ENCODE measurements at places on chromosomes 2 and 18.

- no peak for DNase-seq
Observed at GRCh38 chr2:241811201-241811951, 2.4 kb downstream of the NEU4 start.

GRCh38 chr2:115400940-115401339 is 958.5 kb downstream of the DPP10 start:
- no peak for DNase-seq

DNA sequence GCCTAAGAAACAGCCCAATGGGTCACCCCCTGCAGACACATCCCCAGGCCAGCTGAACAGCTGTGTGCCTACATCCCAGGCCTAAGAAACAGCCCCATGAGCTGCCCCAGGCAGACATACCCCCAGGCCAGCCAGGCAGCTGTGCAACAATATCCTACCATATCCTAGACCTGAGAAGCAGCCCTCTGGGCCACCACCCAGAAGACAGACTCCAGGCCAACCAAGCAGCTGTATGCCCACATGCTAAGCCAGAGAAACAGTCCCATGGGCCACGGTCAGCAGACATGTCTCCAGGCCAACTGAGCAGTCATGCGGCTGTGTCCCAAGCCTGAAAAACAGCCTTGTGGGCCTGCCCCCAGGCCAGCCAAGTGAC is 205.5 kb downstream of the ATAD2B start:
- no peak for DNase-seq

DNA sequence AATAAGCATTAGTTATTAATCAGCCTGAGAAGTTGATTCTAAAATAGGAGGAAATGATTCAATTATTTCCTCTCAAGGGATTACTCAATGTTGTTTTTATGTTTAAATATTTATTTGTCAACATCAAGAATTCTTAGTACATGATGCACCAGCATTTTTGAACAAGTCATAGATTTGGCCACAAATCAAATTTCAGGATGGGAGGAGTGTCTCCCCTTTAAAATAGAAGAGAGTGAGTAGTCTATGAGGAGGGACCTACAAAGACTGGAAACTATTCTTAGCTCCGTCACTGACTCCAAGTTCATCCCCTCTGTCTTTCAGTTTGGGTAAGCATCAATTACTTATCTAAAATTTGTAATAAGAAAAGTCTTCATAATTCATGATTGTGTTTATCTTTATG is 18.6 kb upstream of the IL18R1 start:
- DNase-seq = no peak

DNA sequence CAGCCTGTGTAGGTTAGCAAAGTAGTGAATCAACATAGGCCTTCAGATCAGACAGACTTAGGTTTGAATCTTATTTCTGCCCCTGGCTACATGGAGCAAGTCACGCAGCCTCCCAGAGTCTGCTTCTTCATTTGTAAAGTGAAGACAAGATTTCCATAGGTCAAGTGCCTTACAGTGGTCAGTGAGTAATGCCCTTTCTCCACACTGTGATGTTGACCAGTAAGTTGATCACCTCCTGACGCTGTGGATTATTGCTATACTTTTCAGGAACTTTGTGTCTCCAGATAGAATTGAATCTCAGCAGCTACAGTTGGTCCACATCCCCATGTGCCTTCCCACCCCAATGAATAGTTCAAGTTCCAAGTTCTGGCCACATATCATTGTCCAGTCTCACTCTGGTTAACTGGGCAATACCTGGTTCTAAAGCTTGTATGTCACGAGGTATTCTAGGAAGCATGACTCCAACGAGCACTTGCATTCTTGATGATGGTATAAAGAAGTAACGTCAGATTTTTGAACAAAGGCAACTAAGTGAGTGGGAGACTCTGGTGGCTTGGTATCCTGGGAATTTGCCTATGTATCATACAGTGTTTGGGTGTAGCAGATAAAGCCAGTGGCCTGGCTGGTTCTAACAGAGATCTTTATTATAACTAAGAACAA is 2.1 kb upstream of the CLIP4 start:
- no peak for DNase-seq

DNA sequence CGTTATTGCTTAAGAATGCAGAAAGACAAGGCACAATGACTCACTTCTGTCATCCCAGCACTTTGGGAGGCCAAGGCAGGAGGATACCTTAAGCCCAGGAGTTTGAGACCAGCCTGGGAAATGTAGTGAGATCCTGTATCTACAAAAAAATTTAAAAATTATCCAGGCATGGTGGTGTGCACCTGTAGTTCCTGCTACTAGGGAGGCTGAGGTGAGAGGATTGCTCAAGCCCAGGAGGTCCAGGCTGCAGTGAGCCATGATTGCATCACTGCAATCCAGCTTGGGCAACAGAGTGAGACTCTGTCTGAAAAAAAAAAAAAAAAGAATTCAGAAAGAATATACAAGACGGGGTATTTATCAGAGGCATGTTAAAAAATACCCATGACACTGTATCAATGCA is 182.0 kb upstream of the SPOPL start:
- DNase-seq = no peak

GRCh38 chr2:205665791-205666190 is 16.5 kb upstream of the NRP2 start:
- DNase-seq = no peak

- no peak for DNase-seq
Observed at GRCh38 chr2:239955989-239956817, 68.9 kb downstream of the NDUFA10 start.

- no peak for DNase-seq
Observed at GRCh38 chr2:232341061-232341738, 37.4 kb upstream of the ALPP start.

GRCh38 chr2:146037334-146037870 is 1517.5 kb upstream of the ZEB2 start:
- DNase-seq = no peak

DNA sequence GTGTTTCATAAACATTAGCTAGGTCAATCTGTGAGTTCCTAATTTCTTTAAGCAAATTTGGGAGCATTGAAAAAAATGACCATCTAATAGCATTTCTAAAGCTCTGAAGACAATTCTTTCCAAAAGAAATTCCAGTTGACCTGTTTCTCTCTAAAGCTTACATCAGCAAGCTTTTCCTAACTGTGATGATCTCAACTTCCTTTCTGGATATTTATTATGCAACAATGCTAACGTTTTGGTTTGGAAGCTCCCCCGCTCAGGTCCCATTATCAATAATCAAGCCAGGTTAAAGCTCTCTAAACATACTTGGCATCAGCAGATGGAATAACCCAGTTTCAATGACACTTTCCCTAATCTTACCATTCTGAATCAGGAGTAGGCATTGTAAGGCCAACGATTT is 196.3 kb upstream of the TANK start:
- DNase-seq = no peak

Data from stimulated activated CD4-positive, alpha-beta T cell treated with anti-CD3 and anti-CD28 coated beads, Interleukin-15, amount 100 ng/mL, for 24 hours (primary cell).